Naive B cell (primary cell): ENCODE measurements at places on chromosomes 5 and 9. TPM values are rescaled to one million over a fixed set of nuclear protein-coding genes. Genes with fewer than 3 reads are reported as not detected.

Gene FBP2
- not detected for polyA plus RNA-seq

Gene ZNF618
- polyA plus RNA-seq = 1.1 TPM

Gene NME5
- polyA plus RNA-seq = not detected

Gene IL3
- polyA plus RNA-seq = not detected

Gene C5orf34
- polyA plus RNA-seq = 3.9 TPM

Gene CHMP5
- 61.7 TPM for polyA plus RNA-seq

Gene TMC1
- not detected for polyA plus RNA-seq

Gene MAT2B
- polyA plus RNA-seq = 501 TPM

Gene TAF11L5
- not detected for polyA plus RNA-seq

Gene RABEPK
- polyA plus RNA-seq = 14.0 TPM

Gene RNF180
- polyA plus RNA-seq = not detected

Gene PDE6A
- polyA plus RNA-seq = not detected

Gene ADAMTS12
- not detected for polyA plus RNA-seq

Gene GMCL2
- polyA plus RNA-seq = not detected

DNA sequence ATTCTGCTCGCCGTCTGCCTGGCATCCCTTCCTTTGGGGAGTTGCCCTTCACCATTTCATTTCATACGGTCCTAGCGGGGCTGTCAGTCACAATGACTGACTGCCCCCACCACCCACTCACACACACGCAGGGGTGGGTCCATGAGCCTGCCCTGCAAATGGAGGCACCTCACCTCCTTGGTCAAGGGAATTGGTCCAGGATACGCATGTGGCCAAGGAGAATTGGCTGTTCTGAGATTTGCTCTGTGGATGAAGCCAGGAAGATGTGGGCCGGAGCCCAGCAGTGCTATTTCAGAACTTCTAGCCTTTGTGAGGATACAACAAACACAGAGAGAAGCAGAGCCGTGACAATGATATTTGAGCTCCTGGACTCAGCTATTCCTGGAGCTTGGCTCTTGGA, 17.0 kb downstream of the C1QTNF2 start:
- no peak overlapping the region for H3K27ac ChIP-seq
- DNase-seq = no peak
- H3K27me3 ChIP-seq = peaks cover 8% of the 10 kb centered on the region

GRCh38 chr9:14057368-14058324, 256.3 kb downstream of the NFIB start:
- H3K27me3 ChIP-seq = no peaks in the 10 kb centered on the region
- no peaks in the 10 kb centered on the region for H3K4me1 ChIP-seq
- H3K36me3 ChIP-seq = no peaks in the 10 kb centered on the region
- no peak overlapping the region for H3K27ac ChIP-seq
- no peak overlapping the region for H3K4me3 ChIP-seq
- no peak for DNase-seq

GRCh38 chr9:7536310-7536939, 263.2 kb downstream of the DMAC1 start:
- peak; percentile 0 for DNase-seq
- H3K4me3 ChIP-seq = no peak overlapping the region
- no peaks in the 10 kb centered on the region for H3K27me3 ChIP-seq
- H3K4me1 ChIP-seq = no peaks in the 10 kb centered on the region
- no peaks in the 10 kb centered on the region for H3K36me3 ChIP-seq

DNA sequence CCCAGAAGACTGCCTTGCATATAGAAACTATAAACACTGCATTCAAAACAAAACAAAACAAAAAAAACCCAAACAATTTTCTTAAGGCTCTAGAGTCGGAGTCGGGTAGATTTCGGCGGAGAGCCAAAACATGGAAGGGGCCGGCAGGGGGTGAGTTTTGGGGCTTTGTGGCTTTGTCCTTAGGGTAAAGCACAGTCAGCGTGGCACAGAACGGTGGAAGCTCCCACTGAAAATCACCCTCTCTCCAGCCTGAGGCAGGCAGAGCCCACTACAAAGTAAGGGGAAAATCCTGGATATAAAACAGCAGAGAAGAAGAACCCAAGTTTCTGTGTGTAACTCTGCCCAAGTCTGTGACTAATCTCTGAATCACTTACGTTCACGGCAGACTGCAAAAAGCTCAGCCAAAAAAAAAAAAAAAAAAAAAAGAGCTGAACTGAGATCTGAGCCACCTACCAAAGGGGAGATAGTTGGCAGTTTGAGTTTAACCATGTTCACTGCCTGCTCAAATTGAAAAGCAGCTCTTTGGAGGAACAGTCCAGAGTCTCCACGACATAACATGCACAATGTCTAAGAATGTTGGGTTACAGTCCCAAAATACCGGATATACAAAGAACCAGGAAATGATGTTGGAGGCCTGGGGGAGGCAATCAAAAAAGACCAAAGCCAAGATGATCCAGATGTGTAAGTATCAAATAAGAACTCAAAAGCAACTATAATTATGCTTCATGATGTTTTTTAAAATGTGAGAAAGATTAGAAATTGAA, 26.6 kb upstream of the OR2K2 start:
- no peak overlapping the region for H3K27ac ChIP-seq
- no peaks in the 10 kb centered on the region for H3K36me3 ChIP-seq
- no peak for DNase-seq
- no peaks in the 10 kb centered on the region for H3K4me1 ChIP-seq
- no peak overlapping the region for H3K4me3 ChIP-seq

DNA sequence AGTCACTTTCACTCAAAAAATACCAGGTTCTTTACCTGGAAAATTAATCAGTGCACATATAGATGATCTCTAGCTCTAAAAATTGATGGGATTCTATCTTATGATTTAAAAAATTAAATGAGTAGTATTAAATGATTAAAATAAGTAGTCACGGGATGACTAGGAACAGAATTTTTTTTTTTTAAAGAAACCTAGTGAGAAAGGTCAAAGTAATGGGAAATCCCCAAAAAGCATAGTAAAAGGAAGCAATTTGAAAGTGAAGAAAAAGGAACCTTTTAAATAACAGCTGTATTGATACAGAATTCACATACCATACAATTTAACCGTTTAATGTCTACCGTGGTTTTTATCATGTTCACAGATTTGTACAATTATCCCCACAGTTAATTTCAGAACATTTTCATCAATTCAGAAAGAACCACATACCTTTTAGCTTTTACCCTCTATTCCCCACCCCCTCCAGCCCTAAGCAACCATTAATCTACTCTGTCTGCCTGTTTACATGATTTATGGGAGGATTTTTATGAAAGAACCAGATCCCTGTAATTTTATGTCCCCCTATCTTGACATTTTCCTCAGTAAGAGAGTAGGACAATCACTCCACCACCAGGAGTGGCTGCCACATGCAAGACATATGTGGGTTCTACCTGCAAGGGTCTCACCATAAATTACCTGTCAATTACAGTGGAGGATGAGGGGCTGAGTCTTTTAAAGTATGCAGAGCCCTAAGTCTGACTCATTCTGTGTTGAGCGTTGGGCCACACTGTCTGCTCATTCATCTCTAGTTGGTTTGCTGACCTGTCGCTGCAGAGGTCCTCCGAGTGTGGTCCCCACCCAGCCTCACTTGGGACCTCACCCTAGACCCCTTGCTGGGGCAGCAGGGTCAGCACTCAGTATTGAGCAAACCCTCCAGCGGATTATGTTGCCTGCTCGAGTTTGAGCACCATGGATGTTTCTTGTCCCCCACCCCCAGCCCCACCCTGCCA, 16.0 kb downstream of the ANKRD33B start:
- H3K4me1 ChIP-seq = peaks cover 96% of the 10 kb centered on the region
- DNase-seq = peak; percentile 62
- H3K4me3 ChIP-seq = peak overlapping the region; percentile 30

- H3K4me3 ChIP-seq = peak overlapping the region; percentile 53
- peak; percentile 33 for DNase-seq
- peaks cover 50% of the 10 kb centered on the region for H3K36me3 ChIP-seq
- H3K4me1 ChIP-seq = peaks cover 96% of the 10 kb centered on the region
- peaks cover 4% of the 10 kb centered on the region for H3K27me3 ChIP-seq
- peak overlapping the region; percentile 95 for H3K27ac ChIP-seq
Measured at GRCh38 chr5:151128817-151129216, 28.8 kb downstream of the ANXA6 start.

DNA sequence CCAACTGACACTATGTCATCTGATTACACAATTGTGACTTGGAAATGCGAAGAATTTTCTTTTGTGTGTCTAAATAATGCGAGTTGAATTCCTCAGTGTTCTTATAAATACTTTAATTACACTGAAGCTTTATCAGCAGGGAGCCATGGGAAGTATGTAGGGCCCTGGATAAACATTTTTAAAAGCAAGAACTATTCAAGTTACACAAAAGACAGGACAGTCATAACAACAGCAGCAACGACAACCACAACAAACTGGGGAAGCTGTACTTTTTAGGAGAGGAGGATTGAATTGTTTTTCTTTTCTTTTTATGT, 250.3 kb upstream of the ZNF608 start:
- no peak overlapping the region for H3K27ac ChIP-seq
- H3K27me3 ChIP-seq = no peaks in the 10 kb centered on the region
- peaks cover 20% of the 10 kb centered on the region for H3K4me1 ChIP-seq
- no peak for DNase-seq
- H3K36me3 ChIP-seq = no peaks in the 10 kb centered on the region
- no peak overlapping the region for H3K4me3 ChIP-seq

- peak overlapping the region; percentile 16 for H3K27ac ChIP-seq
- peaks cover 14% of the 10 kb centered on the region for H3K36me3 ChIP-seq
- no peak for DNase-seq
- H3K27me3 ChIP-seq = no peaks in the 10 kb centered on the region
Measured at GRCh38 chr5:96952974-96953730, 17.3 kb downstream of the LNPEP start.

GRCh38 chr5:100299261-100299660, 235.9 kb upstream of the FAM174A start:
- no peak for DNase-seq
- H3K4me1 ChIP-seq = no peaks in the 10 kb centered on the region
- no peaks in the 10 kb centered on the region for H3K36me3 ChIP-seq
- no peak overlapping the region for H3K27ac ChIP-seq
- no peak overlapping the region for H3K4me3 ChIP-seq

GRCh38 chr9:5455181-5455580, 4.8 kb downstream of the CD274 start:
- H3K36me3 ChIP-seq = no peaks in the 10 kb centered on the region
- H3K27me3 ChIP-seq = no peaks in the 10 kb centered on the region
- no peak for DNase-seq
- no peak overlapping the region for H3K27ac ChIP-seq

DNA sequence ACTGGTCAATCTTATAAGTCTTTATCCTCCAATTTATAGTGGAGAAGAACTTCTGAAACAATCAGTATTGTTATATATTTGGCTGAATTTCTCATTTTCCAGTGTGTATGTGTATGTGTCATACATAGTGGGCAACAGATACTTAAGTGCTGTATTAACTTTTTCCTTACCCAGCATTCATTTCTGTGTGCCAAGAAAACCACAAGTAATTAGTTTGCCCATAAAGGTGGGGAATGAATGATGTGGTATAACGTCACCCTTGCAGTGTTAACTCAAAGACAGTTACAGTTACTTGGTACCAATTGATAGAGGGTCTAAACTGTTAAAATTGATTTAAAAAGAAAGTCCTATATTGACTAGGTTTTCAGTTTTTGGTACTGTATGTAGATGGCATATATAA, 2.0 kb downstream of the OGN start:
- no peak overlapping the region for H3K4me3 ChIP-seq
- H3K36me3 ChIP-seq = no peaks in the 10 kb centered on the region
- no peak overlapping the region for H3K27ac ChIP-seq
- peaks cover 19% of the 10 kb centered on the region for H3K4me1 ChIP-seq
- no peaks in the 10 kb centered on the region for H3K27me3 ChIP-seq

- peaks cover 60% of the 10 kb centered on the region for H3K27me3 ChIP-seq
- DNase-seq = no peak
- H3K4me1 ChIP-seq = no peaks in the 10 kb centered on the region
- no peak overlapping the region for H3K4me3 ChIP-seq
- H3K27ac ChIP-seq = no peak overlapping the region
Measured at GRCh38 chr9:131813116-131813515, 73.2 kb upstream of the RAPGEF1 start.

GRCh38 chr5:36787365-36788093, 89.0 kb upstream of the NIPBL start:
- DNase-seq = no peak
- no peak overlapping the region for H3K4me3 ChIP-seq
- no peaks in the 10 kb centered on the region for H3K36me3 ChIP-seq
- no peaks in the 10 kb centered on the region for H3K27me3 ChIP-seq
- H3K4me1 ChIP-seq = peaks cover 14% of the 10 kb centered on the region
- no peak overlapping the region for H3K27ac ChIP-seq

- H3K4me1 ChIP-seq = peaks cover 6% of the 10 kb centered on the region
- no peak overlapping the region for H3K4me3 ChIP-seq
- H3K27ac ChIP-seq = no peak overlapping the region
- DNase-seq = no peak
Measured at GRCh38 chr5:82045554-82046275, 73.9 kb downstream of the ATG10 start.
